Activated T-helper 2 cell treated with anti-CD3 and anti-CD28 coated beads, Interferon-gamma antibody, Interleukin-2, Interleukin-4, amounts not matched to agents 10 μg/mL and 5 μg/mL and 100 μg/mL, durations not matched to agents 14 hours and 24 hours and 36 hours (primary cell): ENCODE measurements at places on chromosomes 5 and 9.

DNA sequence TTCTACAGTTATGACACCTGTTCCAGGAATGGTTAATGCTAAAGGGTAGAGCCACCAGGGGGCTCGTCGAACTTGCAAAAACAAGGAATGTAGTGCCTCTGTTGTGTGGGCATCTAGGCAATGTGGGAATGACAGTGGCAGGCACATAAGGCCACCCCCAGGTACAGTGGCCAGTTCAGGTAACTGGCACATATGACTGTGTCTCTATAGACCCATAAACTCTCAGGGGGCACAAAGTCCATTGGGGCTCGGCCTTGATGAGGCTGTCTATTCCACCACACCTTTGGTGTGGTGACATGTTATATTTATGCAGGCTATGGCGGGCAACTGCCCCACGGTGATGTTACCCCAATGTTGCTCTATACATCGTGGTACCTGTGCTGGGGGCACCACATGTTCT, 59.6 kb upstream of the FAM120A start:
- H3K4me3 ChIP-seq, result no peak overlapping the region
- H3K4me1 ChIP-seq, result no peaks in the 10 kb centered on the region
- no peak overlapping the region for H3K27ac ChIP-seq

DNA sequence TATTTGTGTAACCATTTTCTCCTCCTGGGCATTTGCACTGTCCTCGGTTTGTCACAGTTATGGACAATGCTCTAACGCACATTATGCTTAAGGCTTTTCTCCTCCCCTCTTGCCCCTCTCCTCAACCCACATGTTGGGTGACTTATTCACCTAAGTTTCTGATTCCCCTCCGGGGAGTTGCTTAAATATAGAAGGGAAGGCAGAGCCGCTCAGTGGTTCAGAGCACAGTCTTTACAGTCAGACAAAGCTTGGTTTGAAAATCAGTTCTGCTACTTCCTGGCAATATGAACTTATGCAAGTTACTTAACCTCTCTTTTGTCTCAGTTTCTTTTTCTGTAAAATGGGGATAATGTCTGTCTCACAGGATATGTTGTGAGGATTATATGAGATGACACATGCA, 41.2 kb upstream of the SPRY4 start:
- peaks cover 9% of the 10 kb centered on the region for H3K4me1 ChIP-seq
- H3K4me3 ChIP-seq, result no peak overlapping the region

GRCh38 chr5:6518298-6519057, 69.8 kb downstream of the UBE2QL1 start:
- no peak overlapping the region for H3K4me3 ChIP-seq
- no peaks in the 10 kb centered on the region for H3K4me1 ChIP-seq
- no peak overlapping the region for H3K27ac ChIP-seq
- H3K27me3 ChIP-seq, result peaks cover 22% of the 10 kb centered on the region

GRCh38 chr5:148857474-148857873, 31.1 kb downstream of the ADRB2 start:
- H3K27me3 ChIP-seq, result peaks cover 7% of the 10 kb centered on the region
- no peak for DNase-seq
- H3K4me1 ChIP-seq, result peaks cover 11% of the 10 kb centered on the region
- H3K27ac ChIP-seq, result no peak overlapping the region
- H3K36me3 ChIP-seq, result no peaks in the 10 kb centered on the region

- no peaks in the 10 kb centered on the region for H3K36me3 ChIP-seq
- H3K27ac ChIP-seq, result no peak overlapping the region
- DNase-seq, result no peak
- peaks cover 8% of the 10 kb centered on the region for H3K4me1 ChIP-seq
- H3K27me3 ChIP-seq, result no peaks in the 10 kb centered on the region
These were observed 285.7 kb upstream of the ANKRD55 start for GRCh38 chr5:56518820-56519219.

DNA sequence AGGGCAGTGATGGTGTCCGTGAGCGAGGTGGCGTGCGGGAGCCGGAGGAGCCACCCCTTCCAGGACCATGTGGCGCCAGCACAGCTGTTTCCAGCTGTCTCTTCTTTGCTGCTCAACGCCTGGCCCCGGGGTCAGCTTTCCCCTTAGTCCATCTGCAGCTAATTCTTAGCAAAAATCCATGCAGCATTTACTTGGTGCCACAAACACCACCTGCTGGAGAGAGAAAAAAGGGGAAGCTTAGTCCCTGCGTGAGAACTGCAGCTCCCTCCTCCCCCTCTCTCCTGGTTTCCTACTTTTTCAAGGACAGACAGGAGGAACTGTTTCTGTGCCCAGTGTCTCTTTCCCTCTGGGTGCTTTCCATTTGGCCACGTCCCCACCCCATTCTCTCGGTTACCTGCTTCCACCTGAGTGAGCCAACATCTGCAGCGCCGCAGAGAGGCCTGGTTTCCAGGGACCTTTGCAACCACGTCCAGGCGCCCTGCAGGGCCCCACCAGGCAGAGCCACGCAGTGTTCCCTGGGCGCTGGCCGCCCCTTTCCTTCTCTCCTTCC, 3.4 kb downstream of the SLC6A19 start:
- no peaks in the 10 kb centered on the region for H3K36me3 ChIP-seq
- no peaks in the 10 kb centered on the region for H3K27me3 ChIP-seq
- DNase-seq, result no peak
- H3K4me3 ChIP-seq, result no peak overlapping the region

DNA sequence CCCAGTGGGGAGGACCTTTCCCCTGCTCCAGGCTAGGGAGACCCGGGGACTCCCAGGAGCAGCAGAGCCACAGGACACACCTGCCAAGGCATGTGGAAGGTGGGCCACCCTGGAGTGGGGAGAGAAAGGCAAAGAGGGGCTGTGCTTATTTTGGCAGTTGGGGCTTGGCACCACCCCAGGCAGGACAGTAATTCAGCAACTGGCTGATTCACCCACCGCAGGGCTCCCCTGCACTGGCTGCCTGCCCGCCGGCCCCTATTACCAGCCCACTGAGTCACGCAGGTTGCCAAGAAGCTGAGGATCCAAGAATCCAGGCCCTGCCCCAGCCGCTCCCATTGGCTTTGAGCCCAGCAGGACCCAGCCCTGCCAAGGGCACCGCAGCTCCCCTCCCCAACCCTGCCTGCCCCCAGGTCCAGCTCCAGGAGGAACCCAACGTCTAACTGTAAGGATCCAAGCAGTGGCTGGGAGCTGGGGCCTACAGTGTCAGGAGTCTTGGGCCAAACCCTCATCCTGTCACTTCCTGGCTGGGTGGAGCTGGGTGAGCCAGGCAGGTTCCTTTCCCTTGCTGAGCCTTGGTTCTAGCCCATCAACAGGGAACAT, 14.2 kb upstream of the RALGDS start:
- DNase-seq, result peak; percentile 43
- peak overlapping the region; percentile 26 for H3K4me3 ChIP-seq
- no peaks in the 10 kb centered on the region for H3K27me3 ChIP-seq
- H3K36me3 ChIP-seq, result peaks cover 25% of the 10 kb centered on the region
- peaks cover 59% of the 10 kb centered on the region for H3K4me1 ChIP-seq
